CD8-positive, alpha-beta T cell (primary cell): ENCODE measurements at places on chromosomes 6 and 20.

- no peak for DNase-seq
Measured at GRCh38 chr6:80029470-80029869, 25.0 kb downstream of the TTK start.

DNA sequence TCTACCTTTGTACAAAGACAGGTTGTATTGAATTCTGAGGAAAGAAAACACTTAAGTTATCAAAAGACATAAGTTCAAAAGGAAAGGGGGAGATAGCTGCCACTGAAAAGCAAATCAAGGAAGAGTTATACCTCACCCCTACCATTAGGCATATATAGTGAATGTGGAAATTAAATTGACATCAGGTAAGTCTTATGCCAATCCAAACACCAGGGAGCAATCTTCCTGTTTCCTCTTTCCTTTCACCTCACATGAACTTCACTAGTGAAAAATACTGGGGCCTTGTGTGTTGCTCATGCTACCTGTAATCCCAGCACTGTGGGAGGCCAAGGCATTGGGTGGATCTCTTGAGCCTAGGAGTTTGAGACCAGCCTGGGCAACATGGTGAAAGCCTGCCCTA, 10.9 kb upstream of the C6orf58 start:
- DNase-seq: no peak

DNA sequence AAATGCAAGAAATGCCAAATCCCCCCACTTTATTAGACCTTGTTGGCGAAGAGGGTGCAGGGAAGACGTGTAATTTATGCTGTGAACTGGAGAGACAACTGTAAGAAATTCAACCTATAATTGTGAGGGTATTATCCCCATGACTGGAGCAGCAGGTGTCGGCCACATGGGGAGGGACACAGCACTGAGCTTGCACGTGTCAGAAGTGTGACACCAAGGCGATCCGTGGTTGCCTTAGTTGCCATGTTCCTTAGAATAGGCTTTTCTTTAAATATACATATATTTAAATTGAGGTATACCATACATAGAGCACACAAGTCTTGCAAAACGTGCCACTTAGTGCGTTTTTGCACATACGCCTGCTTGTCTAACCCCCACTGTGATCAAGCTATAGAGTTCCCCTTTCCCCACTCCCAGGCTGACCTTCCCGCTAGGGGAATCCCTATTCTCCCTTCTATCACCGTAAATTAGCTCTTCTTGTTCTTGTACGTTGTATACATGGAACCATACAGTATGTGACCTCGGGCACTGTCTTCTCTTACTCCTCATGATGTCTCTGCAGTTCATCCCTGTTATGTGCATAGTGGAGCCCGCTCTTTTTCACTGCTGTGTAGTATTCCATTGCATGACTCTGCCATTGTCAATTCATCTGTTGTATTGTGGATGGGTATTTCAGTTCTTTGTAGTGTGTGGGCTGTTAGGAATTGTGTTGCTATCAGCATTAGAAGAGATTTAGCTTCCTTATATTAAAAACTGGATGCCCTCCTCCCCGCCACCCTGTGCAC, 81.6 kb upstream of the PMEPA1 start:
- DNase-seq: no peak

DNA sequence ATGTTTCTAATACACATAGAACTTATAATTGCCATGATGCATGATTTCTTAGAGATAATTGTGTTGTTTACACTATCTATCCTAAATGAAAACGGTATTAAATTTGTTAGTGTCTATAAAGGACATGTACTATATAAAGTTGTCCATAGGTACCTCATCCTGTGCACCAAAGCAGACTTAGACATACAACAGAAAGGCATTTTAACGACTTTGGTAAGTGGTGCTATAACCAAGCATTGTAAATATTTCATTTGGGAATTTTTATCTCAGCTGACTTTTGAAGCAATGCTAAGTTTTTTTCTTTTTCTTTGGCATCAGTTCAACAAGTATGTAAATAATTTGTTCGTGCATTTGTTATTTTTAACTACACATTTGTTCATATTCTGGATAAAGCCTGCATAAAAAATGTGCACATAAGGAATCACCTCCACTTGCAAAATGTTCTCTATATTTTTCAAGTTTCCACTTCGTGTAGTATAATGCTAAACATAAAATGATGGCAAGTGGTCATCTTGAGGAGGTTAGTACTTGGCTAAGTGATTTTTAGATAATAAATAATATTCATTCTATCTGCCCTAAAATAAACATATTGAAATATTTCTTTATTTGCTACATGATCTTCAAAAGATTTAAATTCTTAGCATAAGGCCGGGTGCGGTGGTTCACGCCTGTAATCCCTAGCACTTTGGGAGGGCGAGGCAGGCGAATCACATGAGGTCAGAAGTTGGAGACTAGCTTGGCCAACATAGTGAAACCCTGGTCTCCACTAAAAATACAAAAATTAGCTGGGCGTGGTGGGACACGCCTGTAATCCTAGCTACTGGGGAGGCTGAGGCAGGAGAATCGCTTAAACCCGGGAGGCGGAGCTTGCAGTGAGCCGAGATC, 6.3 kb upstream of the GJA1 start:
- no peak for DNase-seq

GRCh38 chr20:34538671-34539123, 19.8 kb upstream of the MAP1LC3A start:
- peak; percentile 42 for DNase-seq

DNA sequence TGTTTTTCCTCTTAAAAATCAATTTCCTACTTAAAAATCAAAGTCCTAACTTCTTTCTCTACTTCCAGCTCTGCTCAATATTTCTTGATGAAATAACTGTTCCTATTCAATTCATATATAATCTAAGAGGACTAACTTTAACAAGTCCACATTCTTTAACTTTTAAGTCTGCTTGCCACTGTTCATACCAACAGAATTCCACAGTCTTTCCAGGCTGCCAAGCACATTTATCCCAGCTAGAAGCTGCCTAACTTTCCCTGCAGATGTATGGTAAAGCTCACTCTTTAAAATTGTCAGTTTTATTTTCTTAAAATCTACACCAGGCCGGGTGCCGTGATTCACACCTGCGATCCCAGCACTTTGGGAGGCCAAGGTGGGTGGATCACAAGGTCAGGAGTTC, 11.5 kb downstream of the CALHM6 start:
- DNase-seq: no peak
